Fibroblast of pulmonary artery (primary cell): ENCODE measurements at places on chromosomes 2 and 18.
A peak's percentile ranks its signal among the peaks of the same experiment; 100 is the strongest.

DNA sequence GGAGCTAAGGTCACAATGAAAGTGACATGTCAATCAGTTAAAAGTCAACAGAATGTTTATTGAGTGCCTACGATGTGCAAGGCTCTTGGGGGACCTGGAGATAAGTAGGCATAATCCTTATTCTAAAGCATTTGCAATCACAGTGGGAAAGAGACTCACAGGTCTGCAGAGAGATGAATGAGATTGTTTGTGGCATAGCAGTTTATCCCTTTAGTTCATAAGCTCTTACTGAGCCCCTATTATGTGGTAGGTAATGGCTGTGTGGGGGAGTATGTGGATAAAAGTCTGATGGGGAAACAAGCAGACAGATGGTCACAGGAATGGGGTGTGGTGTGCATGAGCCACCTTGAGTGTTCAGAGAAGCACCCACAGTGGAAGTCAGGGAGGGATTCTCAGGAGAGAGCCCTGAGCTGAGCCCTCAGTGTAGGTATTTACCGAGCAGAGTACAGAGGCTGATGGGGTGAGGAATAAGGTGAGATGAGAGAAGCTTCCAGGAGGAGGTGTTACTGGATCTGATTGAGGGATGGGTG is 48.1 kb downstream of the EMILIN2 start:
- DNase-seq: no peak

GRCh38 chr2:237427769-237428506 is 14.0 kb upstream of the COL6A3 start:
- no peak for DNase-seq

- DNase-seq: no peak
Measured at GRCh38 chr2:197128897-197129296, 181.7 kb downstream of the ANKRD44 start.

GRCh38 chr2:183093857-183094657 is 15.5 kb downstream of the DUSP19 start:
- DNase-seq: peak; percentile 70

GRCh38 chr2:239881561-239882320 is 143.4 kb downstream of the NDUFA10 start:
- peak; percentile 33 for DNase-seq

GRCh38 chr2:103287746-103288145 is 525.9 kb downstream of the TMEM182 start:
- no peak for DNase-seq

DNA sequence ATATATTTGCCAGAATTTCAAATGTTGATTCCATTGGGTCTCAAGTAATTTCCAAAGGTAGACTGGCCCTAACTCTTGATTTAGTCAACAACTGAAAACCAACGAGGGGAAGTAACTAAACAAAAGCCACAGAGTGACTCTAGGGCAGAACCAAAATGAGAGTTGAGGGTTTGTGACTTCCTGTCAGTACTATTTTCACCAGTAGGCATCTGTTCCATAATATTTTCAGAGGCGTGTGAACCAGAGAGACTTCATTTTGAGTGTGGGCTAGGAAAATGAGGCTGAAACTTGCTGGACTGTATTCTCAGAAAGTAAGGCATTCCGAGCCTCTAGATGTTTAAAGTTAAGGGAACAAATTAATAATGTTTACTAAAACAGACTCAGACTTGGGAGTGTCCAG is 70.6 kb downstream of the GDF7 start:
- no peak for DNase-seq

DNA sequence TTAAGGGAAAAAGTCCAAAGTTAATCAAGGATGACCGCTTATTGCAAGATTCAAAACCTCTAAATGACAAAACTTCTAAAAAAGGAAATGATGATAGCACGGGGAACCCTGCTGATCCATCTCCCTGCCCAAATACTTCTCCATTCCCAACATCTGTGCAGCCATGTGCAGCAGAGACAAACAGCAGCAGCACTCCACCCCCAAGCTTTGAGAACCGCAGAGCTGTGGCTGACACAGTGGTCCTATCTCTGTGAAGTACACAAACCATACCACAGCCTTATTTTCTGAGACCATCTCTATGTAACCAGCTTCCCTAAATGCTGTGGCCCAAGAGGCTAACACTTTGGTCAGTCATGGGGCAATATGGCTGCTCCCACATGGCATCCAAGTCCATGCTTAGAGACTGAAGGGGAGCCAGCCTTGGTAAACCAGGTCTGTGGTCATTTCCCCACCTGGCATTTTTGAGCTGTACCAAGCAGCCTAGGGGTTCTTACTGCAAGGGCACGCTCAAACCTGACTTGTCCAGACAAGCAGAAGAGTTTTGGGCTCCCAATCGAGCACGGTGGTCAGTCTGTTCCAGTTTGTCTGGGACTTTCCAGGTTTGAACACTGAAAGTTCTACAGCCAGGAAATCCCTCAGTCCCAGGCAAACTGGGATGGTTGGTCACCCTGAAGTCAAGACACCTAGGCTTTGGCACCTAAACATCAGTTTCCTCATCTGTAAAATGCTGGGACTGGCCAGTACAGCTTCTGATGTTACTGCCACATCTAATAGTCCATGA is 17.1 kb upstream of the NFE2L2 start:
- no peak for DNase-seq

DNA sequence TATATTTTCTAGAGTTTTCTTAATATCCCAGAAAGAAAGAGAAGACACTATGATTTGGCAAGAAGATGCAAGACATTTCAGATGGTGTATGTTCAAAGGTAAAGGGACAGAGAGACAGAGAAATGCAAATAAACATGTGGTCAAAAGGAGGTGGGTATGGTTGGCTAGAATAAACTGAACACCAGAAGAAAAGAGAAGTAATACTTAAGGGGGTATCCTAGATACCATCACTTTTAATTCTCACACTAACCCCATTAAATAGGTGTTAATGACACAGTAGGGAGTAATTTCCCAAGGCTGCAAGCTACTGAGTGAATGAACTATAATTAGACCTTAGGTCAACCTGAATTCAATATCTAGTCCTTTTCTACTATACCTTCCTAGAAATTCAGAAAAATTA is 111.2 kb upstream of the CD226 start:
- DNase-seq: no peak

GRCh38 chr2:105856581-105856980 is 111.9 kb downstream of the NCK2 start:
- no peak for DNase-seq

DNA sequence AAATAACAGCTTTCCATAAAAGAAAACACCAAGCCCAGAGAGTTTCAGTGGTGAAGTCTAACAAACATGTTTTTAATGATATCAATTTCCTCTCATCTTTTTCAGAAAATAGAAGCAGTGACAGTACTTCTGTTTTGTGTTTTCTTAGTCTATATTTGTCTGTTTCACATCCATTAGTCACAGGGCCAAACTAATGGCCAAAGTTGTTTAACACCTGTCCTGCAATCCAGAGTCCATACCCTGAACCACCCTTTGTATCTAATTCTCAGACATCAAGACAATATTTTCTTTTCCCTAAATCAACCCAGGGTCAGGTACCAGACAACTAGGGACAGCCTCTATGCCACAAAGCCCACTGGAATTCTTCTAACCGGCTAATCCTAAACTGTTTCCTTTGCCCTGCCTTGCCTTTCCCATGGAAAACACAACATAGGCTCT is 25.9 kb downstream of the TMSB10 start:
- no peak for DNase-seq

GRCh38 chr2:201546576-201546975 is 95.0 kb downstream of the STRADB start:
- peak; percentile 64 for DNase-seq
